ENCODE measurements at places on chromosomes 16 and 17.
A peak's percentile ranks its signal among the peaks of the same experiment; 100 is the strongest.

- no peak for DNase-seq
Observed at GRCh38 chr17:12691173-12691572, 25.5 kb downstream of the MYOCD start.

- no peak for DNase-seq
Observed at GRCh38 chr16:66609139-66609510, 4.6 kb downstream of the CMTM3 start.

DNA sequence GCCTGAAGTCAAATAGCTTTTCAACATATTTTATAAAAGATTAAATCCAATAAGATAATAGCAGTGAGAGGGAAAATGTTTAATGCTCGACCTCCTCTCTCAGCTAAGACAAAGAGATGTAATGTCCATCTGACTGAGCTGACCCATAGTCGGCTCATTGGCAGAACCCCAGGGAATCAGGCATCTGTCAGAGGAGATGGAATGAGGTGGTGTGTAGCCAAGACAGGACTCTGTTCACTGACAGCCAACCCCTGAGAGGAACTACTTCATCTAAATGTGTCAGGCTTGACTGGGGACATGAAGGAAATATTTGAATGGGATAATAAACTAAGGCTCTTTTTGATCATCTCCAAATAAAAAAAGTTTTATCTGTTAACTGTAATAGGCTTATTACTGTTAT is 188.0 kb downstream of the CDH11 start:
- no peak for DNase-seq

GRCh38 chr16:70691223-70692129 is 5.6 kb upstream of the MTSS2 start:
- peak; percentile 89 for DNase-seq

- no peak for DNase-seq
Observed at GRCh38 chr17:144936-145670, 7.7 kb downstream of the SCGB1C2 start.

- DNase-seq = no peak
Observed at GRCh38 chr16:60329108-60329507, 1595.0 kb upstream of the GOT2 start.

DNA sequence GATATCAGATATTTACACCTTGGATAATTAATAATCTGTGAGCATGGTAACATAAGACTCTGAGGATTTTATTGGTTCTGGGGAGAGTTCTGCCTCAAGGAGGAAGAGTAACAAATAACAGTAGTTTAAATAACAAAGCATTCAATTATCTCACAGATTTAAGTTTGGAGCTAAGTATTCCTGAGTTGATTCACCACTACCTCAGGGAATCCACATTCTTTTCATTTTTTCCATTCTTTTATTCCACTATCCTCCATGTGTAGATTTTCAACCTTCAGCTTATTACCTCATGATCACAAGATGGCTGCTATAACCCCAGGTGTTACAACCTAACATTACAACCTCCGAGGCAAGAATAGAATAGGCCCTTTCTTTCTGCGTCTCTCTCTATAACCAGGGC is 252.2 kb upstream of the TOX3 start:
- no peak for DNase-seq

- DNase-seq = no peak
Observed at GRCh38 chr16:81409016-81409556, 35.5 kb upstream of the CMIP start.

GRCh38 chr17:78133179-78133951 is 2.8 kb downstream of the TMC8 start:
- DNase-seq = no peak

DNA sequence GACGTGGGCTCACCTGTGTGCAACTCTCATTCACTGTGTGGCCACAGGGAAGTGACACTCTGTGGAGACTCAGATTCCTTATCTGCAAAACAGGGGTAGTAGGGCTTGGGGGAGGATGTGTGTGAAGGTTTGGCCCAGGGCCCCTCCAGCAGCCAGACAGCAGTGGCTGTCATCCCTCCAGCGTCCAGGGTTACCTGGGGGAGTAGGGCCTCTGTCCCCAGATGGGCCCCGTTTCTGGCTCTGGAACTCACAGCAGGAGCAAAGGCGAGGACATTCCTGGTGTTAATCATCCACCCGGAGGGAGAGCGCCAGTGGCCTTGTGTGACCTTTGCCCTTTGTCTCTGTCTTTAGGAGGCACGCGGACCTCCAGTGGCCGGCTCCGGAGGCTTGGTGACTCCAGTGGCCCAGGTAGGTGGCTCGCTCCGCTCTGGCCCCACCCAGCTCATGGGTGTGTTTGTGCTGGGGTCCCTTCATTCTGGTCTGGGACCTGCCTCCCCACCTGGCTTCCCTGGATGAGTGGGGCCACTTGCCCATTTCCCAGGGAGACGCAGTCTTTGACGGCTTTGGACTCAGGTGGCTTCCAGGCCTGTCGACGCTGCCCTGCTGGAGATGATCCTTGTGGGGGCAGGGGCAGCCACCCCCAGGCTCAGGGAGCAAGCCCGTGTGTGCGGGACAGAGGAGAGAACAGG is 166.2 kb downstream of the SEC14L1 start:
- no peak for DNase-seq

DNA sequence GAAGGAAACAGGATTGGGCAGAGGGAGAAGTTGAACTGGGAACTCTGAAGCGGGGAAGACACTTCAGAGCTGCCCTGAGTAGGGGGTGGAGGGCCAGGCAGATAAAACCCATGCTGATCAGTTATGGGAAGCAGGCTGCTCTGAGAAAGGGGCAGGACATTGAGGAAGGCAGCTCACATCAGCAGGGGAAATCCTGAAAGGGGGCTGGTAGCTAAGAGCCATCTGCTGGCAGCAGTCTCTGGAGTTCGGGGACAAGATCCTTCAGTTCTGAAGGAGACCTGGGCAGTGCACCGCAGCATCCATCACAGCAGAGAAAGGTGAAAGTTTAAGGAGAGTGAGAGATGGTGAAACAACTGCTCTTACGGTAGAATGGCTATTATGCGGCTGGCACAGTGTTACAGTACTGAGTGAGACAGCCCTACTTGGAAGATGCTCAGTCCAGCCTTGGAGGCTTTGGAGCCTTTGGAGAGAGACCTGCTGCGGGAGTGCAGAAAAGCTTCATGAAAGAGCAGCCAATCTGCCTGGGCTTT is 5.4 kb upstream of the KIF18B start:
- DNase-seq = no peak

GRCh38 chr17:55341432-55341831 is 76.7 kb downstream of the HLF start:
- DNase-seq = no peak

GRCh38 chr17:66836063-66837005 is 1.4 kb downstream of the CACNG5 start:
- DNase-seq = no peak

GRCh38 chr16:53176434-53176833 is 121.6 kb downstream of the CHD9 start:
- no peak for DNase-seq

DNA sequence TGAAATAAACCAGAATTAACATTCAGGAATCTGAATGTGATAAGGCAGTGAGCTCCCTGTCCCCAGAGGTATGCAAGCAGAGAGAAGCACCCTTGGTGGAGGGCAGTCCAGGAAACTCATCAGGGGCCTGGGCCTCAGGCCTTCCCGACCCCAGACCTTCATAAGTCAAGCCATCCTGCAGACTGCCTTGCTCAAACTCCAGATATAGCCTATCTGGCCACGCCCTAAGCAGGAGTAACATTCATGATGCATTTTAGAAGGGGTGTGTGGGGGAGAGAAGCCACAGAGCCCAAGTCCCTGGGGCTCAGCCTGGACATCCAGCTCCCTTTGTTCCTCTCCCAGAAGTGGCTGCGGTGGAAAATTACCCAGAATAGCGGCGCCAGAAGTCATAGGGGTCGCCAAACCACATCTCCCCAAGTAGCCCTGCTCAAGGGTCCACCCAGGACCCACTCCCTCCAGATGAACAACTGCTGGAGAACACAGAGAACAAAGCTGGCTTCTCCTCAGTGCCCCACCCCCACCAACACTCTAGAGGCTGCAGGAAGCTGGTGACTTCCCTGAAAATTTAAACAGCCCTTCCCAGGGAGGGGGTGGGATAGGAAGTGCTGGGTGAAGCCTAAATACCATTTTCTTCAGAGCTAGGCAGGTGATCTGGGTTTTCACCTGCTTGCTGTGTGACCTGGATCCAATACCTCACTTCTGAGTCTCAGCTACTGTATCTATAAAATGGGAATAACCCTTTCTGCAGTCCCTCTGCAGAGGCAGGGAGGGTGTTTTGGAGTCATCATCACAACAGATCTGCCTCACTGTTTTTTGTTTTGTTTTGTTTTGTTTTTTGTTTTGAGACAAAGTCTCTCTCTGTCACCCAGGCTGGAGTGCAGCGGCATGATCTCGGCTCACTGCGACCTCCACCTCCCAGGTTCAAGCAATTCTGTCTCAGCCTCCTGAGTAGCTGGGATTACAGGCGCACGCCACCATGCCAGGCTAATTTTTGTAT is 1.5 kb upstream of the SREBF1 start:
- DNase-seq = no peak

DNA sequence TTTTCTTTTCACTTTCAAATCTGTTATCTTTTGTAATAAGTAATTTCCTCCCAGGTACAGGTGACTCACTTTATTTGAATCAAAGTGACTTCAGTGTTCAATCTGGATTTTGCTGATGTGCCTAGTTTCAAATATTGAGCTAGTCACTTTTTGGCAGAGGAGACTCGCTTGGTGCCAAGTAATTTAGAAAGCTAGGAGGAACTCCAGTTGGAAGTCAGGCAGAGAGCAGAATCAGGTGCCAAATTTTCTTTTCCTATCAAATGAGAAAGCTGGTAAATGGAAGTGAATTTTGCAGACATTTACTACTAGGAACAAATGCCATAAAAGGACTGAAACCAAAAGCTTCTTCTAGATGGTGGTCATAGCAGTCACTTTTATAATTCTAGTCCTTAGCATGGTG is 656.0 kb upstream of the KIF2B start:
- DNase-seq = no peak

- no peak for DNase-seq
Observed at GRCh38 chr17:73231395-73231794, 30.3 kb downstream of the CPSF4L start.

- DNase-seq = no peak
Observed at GRCh38 chr16:71630808-71631207, 4.8 kb downstream of the MARVELD3 start.

GRCh38 chr16:3458852-3459361 is 15.4 kb downstream of the NAA60 start:
- DNase-seq = no peak

DNA sequence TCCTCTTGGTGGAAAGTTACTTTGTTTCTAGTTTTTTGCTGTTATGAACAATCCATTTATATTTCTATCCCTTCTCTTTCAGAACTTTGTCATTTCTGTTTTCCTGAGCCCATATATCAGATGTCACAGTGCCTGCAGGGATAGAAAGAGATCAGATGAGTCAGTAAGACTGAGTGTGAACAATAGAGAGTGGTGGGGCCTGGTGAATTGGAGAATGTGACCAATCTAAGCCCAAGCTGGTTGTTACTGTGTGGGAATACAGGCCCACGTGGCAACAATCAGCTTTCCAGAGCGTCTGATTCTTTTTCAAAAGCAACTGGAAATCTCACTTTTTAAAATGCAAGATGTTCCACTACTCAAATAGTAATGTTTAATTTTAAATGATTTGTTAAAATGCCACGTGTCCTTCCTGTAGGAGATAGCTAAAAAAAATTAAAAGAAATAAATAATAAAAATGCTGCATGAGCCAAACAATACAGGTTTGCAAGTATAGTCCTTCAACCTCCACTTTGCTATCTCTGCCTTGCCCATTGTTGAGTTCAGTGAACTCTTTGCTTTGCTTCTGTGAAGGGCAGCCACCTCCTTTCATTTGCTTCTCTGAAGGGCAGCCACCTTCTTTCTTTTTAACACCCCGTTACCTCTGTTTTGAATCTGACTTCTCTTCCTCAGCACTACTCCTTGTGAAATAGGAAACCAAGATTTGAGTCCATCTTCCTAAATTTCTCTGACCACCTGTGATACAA is 9.6 kb downstream of the DCTN5 start:
- no peak for DNase-seq

DNA sequence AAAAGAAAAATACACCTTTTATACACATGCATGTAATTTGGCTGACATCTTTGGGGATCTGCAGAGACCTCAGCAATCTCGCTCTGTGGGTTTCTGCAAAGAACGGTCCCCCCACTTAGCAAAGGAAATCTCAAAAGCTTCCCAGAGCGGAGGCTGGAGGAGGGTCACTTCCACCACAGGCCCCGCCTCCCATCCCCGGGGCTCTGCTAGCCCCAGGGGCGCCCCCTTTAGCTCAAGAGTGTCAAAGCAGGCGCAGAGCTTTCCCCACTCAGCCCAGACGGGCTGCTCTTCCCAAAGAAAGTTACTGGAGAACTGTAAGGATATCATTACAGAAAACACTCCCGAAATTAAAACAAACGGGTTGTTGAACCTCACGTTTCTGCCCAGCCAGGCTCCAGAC is 11.4 kb downstream of the SLC13A5 start:
- peak; percentile 3 for DNase-seq

- no peak for DNase-seq
Observed at GRCh38 chr16:58459344-58460218, 40.4 kb upstream of the NDRG4 start.

All from NCI-H1694 treated with DMSO at 0.1 percent for 48 hours (cell line).